ENCODE measurements at places on chromosomes 5 and 9.
A peak's percentile ranks its signal among the peaks of the same experiment; 100 is the strongest.

DNA sequence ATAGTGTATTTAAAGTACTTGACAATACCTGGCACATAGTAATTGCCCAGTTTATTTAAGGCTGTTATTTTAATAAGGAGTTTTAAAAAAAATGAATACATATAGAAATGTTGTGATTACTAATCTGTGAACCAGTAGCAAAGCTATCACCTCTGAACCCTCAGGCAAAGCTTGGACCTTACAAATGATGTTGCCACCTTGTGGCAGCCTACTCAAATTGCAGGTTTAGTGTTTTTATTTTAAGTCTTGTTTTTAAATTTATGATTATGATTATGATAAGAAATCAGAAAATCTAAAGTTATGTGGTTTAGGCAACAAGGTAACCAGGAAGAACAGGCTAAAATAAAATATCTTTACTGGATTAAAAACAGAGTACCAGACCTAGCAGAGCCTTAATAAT, 35.8 kb downstream of the PPARGC1B start:
- DNase-seq: no peak

DNA sequence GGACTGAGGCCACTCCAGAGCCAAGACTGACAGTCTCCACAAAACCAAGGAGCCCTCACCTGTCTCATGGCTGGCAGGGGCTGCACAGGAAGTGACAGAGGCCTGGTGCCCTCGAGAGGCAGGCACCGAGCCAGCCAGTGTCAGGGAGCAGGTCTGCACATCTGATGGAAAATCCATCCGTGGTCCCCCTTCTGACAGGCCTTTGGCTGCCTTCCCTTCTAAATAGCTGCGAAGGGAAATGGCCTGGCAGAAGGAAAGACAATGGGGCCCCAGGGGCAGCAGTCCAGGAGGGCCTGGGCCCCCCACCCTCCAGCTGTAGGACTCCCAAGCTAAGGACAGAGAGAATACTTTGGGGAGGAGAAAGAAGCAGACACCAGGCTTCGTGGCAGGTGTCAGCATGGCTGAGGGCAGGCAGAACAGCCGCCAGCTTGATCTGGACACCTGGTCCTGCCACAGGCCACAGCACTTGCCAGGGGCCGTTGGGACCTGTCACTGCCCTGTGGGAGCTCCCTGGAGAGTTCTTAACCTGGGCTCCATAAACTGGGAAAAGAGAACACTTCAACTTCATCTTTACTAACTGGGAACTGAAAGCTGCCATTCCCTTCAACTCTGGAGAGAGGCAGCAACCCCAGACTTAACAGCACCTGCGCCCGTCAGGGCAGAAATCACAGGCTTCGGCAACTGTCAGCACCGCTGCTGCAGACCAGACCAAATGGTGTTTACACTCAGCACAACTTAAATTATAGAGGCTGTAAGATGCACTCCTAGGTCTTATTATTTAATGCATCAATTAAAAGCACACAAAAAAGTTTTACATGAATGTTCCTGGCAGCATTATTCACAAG, 22.0 kb downstream of the ADAMTS2 start:
- DNase-seq: no peak

DNA sequence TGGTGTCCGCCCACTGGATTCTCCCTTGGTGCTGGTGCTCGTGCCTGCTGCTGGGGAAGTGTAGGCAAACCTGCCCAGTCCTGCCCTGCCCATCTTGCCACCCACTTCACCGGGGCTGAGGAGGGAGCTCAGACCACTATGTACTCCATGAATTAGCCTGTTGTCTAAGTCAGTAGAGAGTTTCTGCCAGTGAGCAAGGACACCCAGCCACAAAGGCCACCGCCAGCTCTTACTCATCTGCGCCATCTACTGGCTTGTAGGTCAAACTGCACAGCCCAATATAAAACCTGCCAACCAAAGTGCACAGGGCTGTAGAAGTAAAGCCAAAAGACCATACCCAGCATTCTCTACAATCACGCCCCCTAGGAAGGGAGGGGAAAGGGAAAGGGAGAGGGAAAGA, 102.3 kb downstream of the GLIS3 start:
- no peak for DNase-seq

- no peak for DNase-seq
These were observed 60.3 kb downstream of the TTC39B start for GRCh38 chr9:15246708-15247107.

DNA sequence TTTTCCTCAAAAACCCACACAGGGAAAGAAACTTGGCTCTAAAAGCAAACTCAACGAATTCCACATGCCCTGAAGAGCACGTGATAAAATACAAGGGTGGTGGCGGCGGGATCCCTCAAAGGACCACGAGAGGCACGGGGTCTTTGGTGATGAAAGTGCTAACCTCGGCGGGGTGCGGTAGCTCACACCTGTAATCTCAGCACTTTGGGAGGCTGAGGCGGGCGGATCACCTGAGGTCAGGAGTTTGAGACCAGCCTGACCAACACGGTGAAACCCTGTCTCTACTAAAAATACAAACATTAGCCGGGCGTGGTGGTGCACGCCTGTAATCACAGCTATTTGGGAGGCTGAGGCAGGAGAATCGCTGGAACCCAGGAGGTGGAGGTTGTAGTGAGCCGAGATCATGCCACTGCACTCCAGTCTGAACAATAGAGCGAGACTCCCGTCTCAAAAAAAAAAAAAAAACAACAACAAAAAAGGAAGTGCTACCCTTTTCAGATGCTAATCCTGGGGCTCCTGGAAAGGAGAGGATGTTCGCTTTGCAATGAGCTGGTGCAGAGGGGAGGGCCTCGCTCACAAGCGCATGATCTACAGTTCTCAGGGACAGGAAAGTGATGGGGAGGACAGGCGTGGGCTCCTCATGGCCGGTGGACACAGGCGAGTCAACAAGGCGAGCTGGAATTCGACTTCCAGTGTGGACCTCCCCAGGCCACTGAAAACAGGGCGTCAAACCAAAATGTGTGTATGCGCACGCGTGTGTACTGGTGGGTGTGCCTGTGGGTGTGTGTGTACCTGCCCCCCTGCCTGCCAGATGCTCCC, 54.1 kb downstream of the USP20 start:
- no peak for DNase-seq

- DNase-seq: peak; percentile 41
These were observed 263.2 kb downstream of the COX7C start for GRCh38 chr5:86880785-86881492.

GRCh38 chr5:83244516-83244915, 167.2 kb downstream of the XRCC4 start:
- DNase-seq: no peak

DNA sequence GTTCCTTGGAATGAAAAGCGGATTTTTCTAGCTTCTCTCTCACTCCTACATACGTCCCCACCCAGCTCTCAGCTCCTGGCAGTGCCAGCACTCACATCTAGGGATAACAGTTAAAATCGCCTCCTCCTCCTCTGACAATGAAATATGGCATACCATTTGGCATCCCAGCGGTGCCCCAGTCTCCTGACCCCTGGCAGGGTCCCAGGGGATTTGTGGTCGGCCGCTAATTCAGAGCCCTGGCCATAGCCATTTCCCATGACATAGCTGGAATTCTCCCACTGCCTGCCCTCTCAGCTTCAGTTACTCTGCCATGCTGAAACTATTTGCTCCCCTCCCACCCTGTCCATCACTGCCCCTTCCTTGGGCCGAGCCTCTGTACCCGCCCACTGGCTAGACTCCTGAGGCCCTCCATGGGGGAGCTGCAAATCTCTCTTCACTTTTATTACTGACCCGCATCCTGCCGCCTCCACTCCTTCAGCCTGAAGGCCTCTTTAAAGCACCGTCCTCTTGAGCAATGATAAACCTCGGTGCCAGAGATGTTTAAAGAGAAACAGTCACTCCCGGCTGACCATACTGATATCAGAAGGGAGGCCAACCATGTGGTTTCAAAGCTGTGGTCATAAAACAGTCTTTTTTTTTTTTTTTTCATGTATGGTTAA, 139.8 kb downstream of the SLIT3 start:
- peak; percentile 48 for DNase-seq

GRCh38 chr5:171308453-171309275, at the start of gene TLX3:
TSS of gene TLX3 (plus strand) at chr5:171309248. CDS start at chr5:171309366, 118 bp downstream.
- no peak for DNase-seq

DNA sequence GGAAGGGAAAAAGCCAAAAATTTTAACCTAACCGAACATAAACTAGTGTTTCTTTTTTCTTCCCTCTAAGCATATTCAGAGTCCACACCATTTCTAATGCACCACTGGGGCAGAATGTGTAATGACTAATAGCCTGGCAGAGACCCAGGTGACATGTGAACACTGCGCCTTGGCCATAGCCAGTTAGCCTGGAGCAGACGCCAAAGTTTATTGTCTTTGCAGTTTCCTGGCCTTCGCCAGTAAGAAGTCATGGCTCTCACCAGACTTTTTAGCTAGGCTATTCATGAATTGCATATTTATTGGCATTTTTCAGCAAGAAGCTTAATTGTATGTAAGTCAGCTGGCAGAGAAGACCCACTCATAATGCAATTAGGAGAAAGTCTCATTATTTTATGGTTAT, 182.8 kb upstream of the SLC27A6 start:
- peak; percentile 31 for DNase-seq

- no peak for DNase-seq
These were observed 72.5 kb downstream of the BASP1 start for GRCh38 chr5:17289681-17290539.

DNA sequence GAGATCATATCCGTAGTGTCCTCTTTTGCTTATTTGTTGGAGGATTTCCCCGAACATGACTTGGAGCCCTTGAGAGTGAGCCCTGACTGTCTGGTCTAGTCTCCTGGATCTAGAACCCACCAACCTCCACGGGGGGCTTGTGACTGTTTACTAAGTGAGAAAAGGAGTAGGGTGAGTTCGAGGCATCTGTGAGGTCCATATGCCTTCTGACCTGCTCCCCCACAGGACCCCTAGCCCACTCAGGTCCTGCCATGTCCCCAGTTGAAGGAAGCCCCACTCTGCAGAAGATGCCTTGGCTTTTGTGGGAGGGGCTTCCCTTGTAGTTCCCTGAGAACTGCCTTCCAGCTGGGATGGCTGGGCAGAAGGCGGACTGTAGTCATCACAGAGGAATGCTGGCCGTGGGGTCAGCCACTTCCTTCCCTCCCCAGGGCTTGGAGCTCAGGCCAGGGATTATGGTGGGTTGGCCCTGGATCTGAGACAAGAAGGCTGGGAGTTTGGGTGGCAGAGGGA, 7.0 kb upstream of the IRF1 start:
- peak; percentile 27 for DNase-seq

GRCh38 chr9:133732639-133733408, 5.3 kb downstream of the SARDH start:
- DNase-seq: no peak

DNA sequence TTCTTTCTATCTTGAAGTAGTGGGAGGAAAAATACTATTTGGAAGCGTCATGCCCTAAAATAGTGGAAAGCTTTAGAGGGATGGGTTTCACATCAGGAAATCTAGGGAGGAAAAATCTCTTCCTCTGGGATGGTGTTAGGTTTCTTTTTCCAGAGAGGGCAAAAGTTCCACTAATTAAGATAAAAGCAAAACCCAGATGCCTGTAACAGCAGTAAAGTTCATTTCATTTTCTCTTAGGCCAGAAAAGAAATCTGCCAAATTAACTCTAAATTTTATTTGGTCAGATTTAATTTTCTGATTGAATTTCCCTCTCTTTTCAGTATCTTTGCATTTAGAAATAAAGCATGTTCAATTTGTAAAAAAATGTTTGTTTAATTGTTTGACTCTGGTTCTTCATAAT, 88.8 kb downstream of the LURAP1L start:
- no peak for DNase-seq

GRCh38 chr5:157479612-157480510, 19.8 kb downstream of the NIPAL4 start:
- DNase-seq: no peak

DNA sequence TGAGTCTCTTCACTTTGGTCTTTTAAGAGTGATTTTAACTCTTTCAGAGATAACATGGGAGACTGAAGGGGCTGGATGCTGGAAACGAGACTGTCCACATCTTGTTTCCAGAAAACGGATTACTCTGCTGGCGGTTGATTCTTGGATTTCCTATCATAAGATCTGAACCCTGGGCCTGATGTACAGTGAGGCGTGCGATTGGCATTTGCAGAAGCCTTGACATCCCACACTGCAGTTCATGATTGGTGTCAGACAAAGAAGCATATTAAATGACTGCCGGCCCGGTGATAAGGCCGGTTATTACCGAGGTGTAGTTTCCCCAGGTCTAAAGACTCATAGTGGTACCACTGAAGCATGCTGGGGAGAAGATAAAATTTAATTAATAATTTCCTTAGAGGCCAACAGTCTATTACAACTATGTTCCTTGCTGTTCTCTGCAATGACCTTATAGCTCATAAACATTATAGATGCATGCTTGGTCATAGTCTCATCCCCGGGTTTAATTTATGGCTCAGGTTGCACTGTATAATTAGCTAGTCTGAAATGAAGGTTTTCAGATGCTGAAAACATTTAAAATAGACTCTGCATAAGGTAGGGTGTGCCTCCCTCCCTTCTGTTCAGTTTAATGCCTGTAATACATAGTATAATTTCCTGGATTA, 99.2 kb downstream of the PPP2R2B start:
- DNase-seq: no peak

DNA sequence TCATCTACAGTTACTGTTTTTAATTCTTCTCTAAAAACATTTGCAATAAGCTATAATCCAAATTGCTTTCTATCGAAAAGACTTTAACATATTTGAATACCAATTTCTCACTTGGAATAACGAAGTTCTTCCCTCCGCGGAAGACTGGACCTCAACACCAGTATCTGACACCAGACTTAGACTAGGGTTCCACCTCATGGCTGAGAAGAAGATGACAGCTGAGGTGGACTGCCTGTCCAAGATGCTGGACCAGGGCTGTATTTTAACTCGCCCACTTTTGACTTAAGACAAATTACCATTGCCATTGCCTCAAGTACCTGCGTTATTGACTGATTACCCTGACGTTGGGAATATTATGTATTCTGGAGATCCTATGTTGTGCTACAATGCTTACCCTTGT, 34.1 kb downstream of the ZMAT2 start:
- DNase-seq: no peak

- no peak for DNase-seq
These were observed 665 bp downstream of the SLC6A3 start for GRCh38 chr5:1444361-1445189.

DNA sequence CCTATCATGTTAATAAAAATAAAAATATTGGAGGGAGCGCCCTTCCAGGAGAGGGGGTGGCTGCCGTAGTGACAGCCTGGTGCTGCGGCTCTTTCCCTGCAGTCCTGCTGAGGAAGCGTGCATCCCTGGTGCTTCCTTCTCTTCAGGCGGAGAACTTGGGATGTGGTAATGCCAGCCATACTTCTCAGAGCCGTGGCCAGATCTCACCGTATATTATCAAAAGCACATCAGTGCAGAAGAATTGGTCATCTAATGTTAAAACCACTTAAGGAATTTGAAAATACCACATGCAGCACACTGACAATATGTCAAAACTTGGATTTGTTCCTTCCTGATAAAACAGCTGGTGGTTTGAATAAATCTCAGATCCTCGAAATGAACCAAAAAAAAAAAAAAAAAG, 17.7 kb downstream of the C9orf40 start:
- no peak for DNase-seq

GRCh38 chr5:64018966-64019365, 56.7 kb upstream of the HTR1A start:
- DNase-seq: no peak

DNA sequence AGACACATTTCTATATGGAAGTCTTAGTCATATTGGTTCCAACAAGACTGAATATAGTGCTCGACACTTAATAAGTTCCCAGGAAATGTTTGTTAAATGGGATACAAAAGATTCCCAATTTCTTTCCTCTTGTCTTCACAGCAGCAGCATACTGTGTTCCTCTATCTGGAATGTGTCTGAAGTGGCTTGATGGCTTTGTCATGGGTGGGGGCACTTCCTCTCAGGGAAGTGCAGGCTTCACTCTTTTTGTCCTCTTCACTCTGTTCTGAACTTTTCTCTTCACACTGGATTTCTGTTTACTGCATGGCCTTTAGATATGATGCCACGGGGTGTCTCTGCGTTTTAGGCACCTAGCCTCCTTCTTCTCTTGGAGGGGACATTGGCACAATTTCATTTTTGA, 127.7 kb upstream of the C9orf72 start:
- DNase-seq: no peak
